ENCODE measurements at places on chromosomes 3 and 15.

DNA sequence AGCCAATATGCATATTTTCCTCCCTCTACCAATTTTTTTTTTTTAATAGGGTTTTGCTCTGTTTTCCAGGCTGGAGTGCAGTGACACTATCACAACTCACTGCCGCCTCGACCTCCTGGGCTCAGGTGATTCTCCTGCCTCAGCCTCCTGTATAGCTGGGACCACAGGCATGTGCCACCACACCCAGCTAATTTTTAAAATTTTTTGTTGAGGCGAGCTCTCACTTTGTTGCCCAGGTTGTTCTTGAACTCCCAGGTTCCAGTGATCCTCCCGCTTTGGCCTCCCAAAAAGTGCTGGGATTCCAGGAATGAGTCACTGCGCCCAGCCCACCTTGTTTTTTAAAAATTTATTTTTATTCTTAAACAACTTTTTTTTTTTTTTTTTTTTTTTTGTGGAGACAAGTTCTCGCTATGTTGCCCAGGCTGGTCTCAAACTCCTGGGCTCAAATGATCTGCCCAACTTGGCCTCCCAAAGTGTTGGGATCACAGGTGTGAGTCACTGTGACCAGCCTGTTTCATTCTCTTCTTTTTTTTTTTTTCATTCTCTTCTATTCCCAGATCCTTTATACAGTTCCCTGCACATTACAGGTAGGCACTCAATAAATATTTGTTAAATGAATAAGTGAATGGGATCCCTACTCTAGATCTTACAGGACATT is 40.5 kb upstream of the PIK3CB start:
- DNase-seq = no peak

- DNase-seq = no peak
Measured at GRCh38 chr3:157820157-157820517, 286.1 kb downstream of the SHOX2 start.

GRCh38 chr3:21017115-21017852 is 733.7 kb downstream of the ZNF385D start:
- DNase-seq = no peak

GRCh38 chr15:73677146-73677607 is 7.0 kb upstream of the CD276 start:
- DNase-seq = peak; percentile 44

GRCh38 chr3:57646723-57647122 is 46.2 kb downstream of the DENND6A start:
- no peak for DNase-seq

- no peak for DNase-seq
Measured at GRCh38 chr3:72065236-72065635, 280.3 kb upstream of the PROK2 start.

GRCh38 chr3:172142864-172143451 is 103.6 kb downstream of the FNDC3B start:
- DNase-seq = no peak

DNA sequence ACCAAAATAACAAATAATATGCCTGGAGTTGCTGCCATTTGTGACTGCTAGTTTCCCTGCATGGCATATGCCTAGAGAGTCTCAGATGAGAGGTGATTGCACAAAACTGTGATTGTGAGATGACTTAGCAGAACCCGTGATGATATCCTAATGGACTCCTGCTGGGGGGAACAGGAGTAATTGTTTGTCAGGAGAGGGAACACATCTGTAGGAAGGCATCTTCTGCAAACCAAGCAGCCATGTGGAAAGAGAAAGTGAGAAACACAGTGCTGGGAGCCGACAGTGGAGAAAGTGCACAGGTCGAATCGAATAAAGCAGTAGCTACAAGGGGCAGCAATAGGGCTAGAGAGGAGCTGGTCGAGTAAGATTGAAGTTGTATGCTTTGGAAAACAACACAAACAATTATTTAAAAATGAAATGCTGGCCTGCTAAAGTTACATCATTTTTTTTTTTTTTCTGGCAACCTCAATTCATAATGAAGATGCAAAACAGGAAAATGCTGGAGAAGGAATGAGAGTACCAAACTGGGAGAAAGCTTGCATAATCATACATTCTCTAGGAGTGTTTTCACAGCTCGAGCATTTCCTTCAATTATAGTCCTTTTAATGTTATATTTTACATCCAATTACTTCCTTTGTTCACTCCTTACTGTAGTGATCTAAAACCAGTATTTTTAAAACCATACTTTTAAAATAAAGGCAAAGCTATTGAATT is 494.2 kb upstream of the AGTR1 start:
- no peak for DNase-seq
